Activated T-cell treated with anti-CD3 and anti-CD28 coated beads, Interleukin-2, amount 50 U/mL, for 4 hours (primary cell): ENCODE measurements at places on chromosomes 5 and 9.

DNA sequence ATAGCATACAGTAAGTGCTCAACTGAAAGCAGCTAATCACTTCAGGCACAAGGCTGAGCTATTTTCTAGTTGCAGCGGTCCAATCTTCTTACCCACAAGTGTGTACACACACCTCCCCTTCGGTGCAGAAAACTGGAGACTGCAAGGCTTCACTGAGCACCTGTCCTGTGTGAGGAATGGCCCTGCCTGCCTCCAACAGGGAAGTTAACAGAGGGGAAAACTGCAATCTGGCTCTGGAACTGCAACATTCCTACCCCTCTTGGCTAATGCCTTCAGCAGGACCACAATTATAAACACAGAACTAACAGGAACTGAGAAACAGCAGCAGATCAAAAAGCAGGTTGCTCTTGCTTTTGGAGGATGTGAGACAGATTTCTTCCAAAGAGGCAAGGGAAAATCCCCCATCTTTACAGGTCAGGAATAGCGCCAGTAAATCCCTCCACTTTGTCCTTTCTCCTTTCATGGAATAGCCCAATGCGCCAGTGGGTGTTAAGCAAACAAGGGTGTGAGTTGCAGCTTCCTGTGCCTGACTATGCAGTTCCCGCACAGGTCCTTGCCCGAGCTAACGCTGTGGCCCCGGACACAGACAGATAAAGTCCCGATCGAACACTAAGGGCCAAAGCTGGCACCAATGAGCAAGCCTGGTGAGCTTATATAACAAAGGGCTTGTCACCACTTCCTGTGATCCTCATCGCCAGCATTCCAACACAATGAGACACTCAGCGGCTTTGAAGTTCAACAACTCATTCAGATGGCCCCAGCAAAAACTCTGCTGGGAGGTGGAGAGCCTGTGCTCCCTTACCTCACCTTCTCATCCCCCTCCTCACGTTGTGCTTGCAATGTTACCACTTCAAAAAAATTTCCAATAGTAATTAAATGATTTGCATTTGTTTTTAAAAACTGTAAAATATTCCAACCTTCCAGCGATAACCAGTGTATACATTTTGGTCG is 21.5 kb downstream of the SHB start:
- no peak for DNase-seq

DNA sequence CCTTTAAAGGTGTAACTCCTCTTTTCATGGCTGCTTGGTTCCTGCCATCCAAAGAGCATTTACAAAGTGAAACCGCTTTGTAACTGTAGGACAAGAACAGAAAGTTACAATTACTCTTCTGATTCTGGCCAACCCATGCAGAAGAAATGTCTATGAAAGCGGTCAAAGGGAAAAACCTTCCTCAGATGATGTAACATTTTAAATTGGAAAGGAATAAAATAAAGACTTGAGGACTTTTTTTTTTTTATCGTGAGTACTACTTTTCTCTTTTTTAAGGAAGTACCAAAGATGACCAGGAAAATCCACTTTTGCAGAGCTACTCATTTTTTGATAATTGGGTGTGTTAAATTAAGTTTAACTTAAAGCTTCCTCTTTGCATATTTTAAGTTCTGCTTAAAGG is 13.0 kb upstream of the C9orf72 start:
- no peak for DNase-seq

DNA sequence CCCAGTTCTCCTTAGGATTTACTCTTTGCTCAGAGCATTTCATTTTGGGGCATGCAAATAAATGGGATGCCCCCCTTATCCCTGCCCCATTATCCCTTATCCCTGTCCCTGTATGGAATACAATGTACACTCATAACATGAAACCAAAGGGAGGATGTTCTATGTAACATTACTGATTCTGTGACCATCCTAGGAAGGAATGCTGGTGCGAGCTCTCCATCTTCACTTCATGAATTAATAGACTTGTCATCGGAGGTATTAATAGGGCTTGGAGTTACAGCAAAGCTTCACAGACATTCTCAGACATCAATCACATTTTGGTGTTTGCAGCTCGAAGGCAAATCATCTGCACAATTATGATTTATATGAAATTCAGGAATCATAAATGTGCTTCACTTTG is 20.4 kb upstream of the PIK3R1 start:
- DNase-seq: no peak

GRCh38 chr5:74282490-74282889 is 358.0 kb downstream of the ENC1 start:
- DNase-seq: no peak

- no peak for DNase-seq
These were observed 20.8 kb downstream of the PHF2 start for GRCh38 chr9:93597142-93597706.

DNA sequence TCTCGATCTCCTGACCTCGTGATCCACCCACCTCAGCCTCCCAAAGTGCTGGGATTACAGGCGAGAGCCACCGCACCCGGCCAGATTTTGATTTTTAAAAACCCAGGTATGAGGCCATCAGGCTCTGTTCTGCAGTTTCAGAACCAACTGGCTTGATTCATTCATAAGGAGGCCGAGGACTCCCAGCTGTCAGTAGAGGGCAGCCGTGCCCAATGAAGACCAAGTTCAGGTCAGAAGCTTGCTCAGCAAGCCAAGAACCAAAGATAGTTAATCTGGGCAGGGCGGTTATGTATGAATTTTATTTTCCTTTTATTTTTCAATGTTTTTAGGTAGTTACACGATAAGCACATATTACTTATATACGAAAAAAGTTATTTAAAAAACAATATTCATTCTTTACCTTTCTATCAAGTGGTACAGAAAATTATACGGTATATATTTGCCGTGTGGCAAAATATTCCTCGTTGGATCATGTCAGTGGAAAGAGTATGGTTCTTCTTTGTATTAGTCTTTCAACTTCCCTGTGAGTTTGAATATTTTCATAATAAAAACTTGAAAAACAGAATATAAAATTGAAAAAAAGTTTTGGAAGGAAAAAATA is 18.0 kb downstream of the MGAT1 start:
- peak; percentile 72 for DNase-seq

DNA sequence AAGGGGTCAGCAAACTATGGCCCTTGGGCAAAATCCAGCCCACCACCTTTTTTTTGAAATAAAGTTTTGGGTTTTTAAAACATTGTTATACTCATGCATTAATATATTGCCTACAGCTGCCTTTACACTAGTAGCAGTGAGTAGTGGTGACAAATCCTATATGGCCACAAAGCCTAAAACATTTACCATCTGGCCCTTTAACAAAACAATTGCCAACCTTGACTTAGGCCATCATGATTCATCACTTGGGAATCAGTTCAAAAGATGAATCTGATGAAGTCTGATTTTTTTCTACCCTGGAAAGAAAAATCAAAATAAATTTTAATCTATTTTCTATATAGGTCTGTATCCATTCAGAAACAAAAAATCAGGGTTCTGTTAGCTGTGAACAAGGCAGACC is 484.9 kb downstream of the BNC2 start:
- no peak for DNase-seq

GRCh38 chr9:115161446-115161845 is 43.5 kb upstream of the TNC start:
- no peak for DNase-seq

DNA sequence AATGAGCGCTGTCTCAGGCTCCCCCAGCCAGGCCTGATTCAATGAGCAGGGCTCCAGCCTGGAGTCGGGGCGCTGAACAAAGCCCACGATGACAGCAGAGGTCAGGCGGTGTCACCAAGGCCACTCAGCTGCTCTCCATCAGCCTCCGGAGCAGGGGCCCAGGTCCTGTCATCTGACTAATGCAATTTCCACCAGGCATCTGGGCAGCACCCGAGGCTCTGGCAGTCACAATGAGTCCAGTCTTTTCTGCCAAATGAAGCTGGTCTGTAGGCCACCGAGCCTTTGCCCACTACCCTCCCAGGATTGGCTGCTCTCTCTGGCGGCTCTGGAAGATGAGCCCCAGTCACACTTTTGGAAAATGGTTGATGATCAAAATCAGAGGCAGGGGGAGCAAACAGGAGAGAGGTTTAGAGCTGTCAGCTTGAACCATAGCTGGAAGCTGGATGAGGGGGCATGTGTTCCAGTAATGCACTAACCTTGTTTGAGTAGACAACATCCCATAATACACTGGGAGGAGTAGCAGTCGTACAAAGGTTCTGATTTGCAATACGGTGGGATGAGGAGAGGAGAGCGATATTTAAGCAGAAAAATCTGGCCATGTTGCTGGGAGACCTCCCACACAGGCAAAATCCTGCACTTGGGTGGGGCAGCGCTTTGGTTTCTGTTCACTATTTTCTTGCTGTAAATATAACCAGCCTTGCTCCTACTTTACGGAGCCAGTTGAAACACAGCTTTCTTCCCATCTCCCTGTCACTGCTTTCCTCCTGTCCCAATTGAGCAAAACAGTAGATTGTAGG is 306.4 kb upstream of the PANK3 start:
- DNase-seq: no peak

GRCh38 chr5:141623186-141623585 is 4.4 kb upstream of the DIAPH1 start:
- DNase-seq: no peak

DNA sequence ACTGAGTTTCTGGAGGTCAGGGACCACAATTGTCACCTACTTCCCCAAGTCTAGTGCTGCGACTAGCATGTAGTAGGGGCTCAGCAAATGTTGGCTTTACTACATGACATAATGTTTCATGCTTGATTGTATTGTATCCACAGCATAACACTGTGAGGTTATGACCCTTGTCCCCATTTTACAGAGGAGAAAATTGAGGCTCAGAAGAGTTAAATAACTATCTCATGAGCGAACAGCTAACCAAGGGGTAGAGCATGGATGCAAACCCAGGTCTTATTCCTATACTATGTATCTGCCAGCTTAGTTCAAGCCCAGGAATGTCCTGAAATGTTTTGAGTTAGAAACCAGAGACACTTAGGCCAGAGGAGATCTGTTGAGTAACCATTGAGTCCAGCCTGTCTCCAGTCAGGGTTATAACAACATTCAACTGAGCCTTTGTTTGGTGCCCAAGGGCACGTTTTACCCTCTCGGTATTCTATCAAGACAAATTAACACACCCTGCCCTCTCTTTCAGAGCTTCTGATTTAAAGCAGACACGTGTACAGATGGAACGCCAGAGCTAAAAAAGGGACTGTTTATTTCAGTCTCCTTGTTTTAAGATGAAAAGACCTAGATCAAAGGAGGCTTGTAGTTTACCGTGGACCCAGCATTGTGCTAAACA is 16.5 kb downstream of the ANGPTL2 start:
- no peak for DNase-seq

- DNase-seq: peak; percentile 96
These were observed 9.3 kb downstream of the PRR7 start for GRCh38 chr5:177455661-177456590.

GRCh38 chr5:139473105-139473504 is 2.3 kb downstream of the SMIM33 start:
- DNase-seq: no peak

- DNase-seq: no peak
These were observed 378.6 kb upstream of the KLF4 start for GRCh38 chr9:107868186-107868585.

DNA sequence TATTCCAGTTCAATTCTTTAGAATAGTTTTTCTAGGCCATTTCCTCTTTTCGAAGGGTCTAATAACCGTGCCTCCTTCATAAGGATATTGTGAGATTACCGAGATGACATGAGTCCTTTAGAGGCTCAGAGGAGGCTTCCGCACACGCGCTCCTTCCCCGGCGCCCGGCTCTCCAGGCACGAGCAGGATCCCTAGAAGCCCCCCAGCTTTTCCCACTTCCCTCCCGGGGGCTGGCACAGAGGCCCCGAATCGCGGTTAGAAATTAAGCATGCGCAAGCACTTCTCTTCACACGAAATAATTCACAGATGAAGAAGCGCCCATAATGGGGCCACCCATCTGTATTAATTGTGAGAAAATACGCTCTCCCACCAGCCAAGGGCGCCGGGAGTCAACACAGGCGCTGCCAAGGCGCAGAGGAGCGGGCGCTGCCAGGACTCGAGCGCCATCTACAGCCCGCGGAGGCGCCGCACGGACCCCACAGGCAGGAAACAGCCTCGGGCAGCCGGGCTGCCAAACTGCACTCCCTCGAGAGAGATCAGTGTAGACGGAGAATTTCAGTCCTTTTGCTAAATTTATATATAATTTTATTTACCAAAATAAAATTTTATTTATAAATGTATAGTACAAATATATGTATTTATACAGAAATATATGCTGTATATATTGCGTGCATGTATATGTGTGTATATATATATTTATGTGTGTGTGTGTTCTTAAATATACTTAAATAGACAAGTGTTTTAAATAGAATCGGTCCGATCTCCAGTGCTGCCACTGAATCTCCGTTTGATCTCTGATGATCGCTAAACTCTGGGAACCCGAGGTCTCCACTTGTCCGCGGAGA is 258.1 kb upstream of the NFIL3 start:
- peak; percentile 44 for DNase-seq

- DNase-seq: no peak
These were observed 11.2 kb downstream of the ADAMTSL2 start for GRCh38 chr9:133545494-133546286.

DNA sequence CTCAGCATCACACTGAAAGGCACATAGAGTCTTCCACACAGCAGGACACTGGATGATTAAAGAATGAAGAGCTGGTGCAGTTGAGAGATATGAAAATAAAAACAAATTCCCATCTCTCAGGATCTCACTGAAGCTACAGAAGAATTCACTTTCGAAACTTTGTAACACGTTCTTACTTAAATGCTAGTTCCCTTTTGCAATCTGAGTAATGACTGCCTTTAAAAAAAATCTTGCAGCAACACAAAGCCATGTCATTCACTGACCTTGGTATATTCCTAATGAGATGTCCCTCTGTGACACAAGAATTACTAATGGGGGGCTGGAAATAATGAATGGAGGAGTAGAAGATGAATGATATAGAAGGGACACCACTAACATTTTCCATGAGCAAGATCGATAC is 201.8 kb downstream of the GLIS3 start:
- no peak for DNase-seq

- DNase-seq: peak; percentile 55
These were observed 70.5 kb downstream of the ERP44 start for GRCh38 chr9:100028201-100028784.

DNA sequence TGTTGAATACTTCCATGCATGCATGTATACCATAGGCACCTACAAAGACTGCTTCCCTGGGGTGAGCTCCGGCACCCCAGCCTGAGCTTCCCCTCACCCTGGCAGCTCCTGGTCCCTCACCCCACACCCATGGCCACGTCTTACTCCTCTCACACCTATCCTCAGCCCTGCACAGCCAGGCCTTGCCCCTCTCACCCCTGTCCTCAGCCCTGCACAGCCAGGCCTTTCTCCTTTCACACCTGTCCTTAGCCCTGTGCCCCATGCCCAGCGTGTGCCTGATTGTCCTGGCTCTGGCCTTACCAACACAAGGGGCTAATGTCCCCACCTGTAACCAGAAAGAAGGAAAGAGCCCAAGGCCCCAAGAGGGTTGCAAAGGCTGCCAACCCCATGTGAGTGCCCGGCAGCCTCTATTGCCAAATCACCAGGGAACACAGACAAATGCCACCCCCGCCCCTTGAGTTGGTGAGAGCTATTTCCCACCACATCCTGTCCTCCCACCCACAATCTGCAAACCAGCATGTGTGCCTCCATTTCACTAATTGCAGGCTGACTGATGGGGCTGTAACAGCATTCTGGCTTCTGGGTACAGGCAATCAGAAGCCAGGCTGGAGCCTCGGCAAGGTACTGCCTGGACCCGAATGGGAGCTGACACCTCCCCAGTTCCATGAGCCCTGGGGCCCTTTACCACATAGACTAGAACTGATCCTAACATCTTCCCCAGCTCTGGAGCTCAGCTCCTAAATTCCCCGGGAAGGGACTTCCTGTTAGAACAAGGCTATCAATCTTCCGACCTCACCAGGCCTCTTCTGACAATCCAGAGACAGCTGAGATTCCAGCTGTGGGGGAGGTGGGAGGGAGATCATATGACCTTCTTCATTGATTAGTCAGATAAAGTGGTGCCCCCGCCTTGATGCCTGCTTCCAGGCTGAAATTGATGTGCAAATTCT is 78.2 kb downstream of the FAM114A2 start:
- no peak for DNase-seq
